ENCODE measurements at places on chromosomes 12 and 14. TPM values are rescaled to one million over a fixed set of nuclear protein-coding genes. Genes with fewer than 3 reads are reported as not detected.

GRCh38 chr14:58717813-58718212 lies 80.1 kb downstream of the DACT1 start:
- DNase-seq, result no peak

GRCh38 chr14:85471744-85472143 lies 58.2 kb upstream of the FLRT2 start:
- no peak for DNase-seq

Gene IQSEC3
- 0.51 TPM for total RNA-seq

- no peak for DNase-seq
Observed at GRCh38 chr14:30874999-30875787, 834 bp downstream of the COCH start.

DNA sequence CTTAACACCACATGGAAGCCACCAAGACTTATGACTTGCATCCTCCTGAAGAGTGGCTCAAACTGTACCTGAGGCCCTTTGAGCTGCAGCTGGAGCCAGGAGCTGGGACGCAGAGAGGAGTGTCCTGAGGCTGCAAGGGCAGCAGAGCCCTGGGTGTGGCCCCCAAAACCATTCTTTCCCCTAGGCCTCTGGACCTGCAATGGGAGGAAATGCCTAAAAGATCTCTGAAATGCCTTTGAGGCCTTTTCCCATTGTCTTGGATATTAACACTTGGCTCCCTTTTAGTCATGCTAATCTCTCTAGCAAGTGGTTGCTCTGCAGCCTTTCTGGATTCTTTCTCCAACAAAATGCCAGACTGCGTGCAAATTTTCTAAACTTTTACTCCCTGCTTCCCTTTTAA lies 156.1 kb downstream of the SLC38A4 start:
- no peak for DNase-seq

- no peak for DNase-seq
Observed at GRCh38 chr12:66241061-66242043, 52.3 kb downstream of the IRAK3 start.

Gene NCAPD2
- 32.9 TPM for total RNA-seq

Gene HOXC10
- not detected for total RNA-seq

GRCh38 chr12:107526555-107527180 lies 158.9 kb upstream of the PWP1 start:
- no peak for DNase-seq

- no peak for DNase-seq
Observed at GRCh38 chr14:94330857-94331256, 7.7 kb upstream of the SERPINA6 start.

Gene COPS7A
- 48.1 TPM for total RNA-seq

Gene POTEG
- total RNA-seq, result not detected

DNA sequence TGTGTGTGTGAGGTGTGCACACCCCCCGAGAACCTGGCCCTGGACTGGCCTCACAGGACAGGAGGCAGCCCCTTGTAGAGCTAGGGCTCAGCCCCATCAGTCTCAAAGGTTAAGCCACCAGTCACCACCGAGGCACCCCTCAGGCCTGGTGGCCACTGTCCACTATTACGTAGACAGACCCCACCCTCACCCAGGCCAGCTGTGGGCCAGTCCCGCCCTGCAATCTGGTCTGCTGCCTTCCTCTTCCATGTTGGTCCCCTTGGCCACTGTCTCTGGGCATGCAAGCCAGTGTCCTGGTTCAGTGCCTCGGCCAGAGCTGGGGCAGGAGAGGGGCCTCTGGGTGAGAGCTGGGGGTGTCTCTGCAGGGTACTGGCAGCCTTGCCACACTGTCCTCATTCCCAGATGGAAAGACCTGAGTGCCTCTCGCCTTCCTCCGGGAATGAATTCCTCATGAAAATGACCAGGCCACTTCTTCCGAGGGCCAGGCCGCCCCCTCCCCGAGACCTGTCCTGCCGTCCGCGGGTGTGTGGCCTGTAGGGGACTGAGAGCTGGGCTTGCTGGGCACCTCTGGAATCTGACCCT lies 897 bp upstream of the TEX22 start:
- DNase-seq, result no peak

DNA sequence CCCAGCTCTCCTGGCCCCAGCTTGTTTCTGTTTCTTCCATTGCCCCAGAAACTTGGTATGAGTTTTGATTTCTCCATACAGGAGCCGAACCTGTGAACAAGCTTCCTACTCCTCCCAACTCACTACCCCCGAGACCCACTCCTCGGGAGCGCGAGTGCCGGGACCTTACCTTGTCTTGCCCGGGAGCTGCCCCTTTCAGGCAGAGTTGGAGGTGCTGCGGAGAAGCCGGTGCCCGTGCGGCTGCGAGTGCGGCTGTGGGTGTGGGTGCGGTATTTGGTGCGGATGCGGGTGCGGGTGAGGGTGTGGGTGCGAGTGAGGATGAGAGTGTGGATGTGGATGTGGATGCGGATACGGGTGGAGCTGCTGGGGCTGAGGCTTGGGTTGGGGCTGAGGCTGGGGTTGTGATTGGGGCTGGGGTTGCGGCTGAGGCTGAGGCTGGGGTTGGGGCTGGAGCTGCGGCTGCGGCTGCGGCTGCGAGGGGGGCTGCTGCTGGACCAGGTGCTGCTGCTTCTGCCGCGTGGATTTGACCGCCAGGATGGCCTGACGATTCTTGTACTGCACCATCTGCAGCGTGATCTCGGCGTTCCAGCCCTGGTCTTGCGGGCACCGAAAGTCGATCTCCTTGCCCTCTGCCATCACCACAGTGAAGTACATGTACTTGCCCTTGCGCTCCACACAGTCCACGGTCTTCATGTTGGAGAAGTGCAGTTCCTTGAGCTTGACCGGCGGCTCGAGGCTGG lies 1.1 kb downstream of the PHLDA1 start:
- DNase-seq, result peak; percentile 49

DNA sequence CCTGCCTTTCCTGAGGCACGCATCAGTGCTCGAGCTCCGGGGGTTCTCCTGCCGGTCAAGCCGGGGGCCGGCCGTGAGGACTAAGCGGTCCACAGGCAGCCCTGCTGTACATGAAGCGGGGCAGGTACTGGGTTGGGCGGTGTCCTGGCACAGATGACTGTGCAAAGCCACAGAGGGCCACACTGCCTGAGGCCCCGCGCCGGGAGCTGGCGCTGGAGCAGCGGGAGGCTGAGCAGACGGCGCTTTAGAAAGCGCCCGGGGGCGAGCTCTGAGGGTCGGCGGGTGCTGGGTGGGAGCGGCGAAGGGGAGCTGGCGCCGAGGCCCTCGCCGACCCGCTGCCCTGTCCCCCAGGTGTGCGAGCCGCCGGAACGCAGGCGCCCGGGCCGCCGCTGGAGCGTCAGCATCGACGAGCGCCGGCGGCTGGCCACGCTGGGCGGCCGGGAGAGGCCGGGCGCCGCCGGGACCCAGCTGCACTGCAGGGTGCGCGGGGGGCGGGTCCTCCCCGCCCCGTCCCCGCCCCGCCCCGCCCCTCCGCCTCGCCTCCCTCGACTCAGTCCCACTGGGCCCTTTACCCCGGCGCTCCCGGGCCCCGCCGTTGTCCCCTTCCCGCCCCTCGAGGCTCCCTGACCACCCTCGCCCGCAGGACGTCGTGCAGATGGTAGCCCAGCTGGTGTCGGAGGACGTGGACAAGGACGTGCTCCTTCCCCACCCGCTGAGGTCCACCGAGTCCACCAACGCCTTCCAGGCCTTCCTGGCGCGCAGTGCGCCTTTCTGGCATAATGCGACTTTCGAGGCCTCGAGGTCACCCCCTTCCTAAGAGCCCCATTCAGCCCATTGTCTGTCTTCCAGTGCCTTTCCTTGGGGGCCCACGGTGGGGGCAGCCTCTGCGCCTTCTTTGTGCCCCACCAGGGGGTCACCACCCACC lies 8.3 kb upstream of the MTA1 start:
- DNase-seq, result no peak

- DNase-seq, result no peak
Observed at GRCh38 chr12:41101806-41102205, 86.3 kb upstream of the PDZRN4 start.

Gene PLEKHD1
- total RNA-seq, result 0.16 TPM

Gene KRT79
- total RNA-seq, result 0.16 TPM

DNA sequence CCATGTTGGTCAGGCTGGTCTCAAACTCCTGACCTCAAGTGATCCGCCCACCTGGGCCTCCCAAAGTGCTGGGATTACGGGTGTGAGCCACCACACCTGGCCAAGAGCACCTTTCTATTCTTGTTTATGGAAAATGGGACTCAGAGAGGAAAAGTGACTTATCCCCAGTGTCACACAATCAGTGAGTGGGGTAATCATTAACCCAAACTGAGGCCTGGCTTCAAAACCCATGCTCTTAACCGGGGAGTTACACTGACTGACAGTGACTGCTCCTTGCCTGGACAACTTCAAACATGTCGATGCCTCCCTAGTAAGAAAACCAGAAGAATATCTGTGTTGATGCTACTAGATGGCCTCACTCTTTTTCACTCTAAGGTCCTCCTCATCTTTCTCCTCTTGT lies 7.3 kb downstream of the CLEC7A start:
- no peak for DNase-seq

DNA sequence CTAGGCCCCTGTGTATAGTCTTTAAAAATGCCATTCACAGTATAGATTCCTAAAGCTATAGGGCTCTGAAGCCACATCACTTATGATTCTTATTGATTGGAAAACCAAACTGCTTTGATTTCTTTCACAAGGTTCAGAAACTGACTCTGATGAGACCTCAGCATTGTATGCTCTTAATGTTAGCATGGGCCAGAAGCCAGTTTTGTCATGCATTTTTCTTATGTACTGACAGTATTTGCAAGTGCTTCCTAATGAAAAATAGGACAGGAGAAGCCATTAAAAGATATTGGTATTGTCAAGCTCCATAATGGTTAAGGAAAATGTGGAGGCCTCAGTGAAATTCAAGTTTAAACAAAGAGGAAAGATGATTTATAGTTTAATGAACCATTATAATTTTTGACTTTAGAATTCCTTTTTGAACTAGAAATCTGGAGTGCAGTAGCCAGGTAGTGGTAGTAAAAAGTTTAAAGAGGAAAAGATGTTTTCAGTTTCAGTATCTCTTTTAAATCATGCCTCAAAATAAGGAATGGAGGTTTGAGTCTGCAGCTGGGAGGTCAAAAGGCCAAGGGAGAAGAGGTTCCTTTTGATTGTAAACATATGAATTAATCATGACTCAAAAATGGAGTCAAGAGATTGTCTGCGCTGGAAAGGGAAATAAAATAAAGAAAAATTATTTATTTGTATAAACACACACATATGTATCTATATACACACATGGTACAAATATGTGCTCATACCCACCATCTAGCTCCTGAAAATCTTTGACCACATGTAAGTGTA lies 388.1 kb upstream of the PRICKLE1 start:
- DNase-seq, result no peak

Gene CD69
- 318 TPM for total RNA-seq

Gene CCDC197
- not detected for total RNA-seq

DNA sequence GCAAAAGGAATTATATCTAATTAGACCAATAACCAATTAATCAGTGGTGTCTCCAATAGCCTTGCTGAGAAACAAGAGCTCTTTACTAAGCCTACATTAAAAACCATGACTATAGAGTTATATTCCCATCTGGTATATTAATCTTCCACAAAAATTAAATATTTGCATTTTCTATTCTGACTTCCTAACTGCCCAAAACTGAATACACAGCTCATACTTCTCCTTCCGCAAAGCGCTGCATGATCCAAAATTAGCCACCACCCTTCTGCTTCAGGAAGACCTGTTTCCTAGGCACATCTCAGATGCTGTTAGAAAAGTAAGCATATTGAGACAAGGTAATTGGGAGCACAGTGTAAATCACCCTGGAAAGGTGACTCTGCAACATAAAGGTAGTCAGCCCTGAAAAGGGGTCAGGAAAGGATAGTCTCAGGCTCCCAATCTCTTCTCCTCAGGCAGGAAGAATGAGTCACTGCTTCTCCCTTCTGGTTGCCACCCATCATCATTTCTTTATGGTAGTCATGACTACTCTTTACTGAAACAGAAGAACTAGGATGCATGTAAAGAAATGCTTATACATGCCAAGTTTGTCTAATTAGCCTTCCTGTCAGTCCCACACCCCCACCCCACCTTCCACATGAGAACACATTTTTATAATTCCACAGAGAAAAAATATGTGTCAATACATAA lies 54.3 kb downstream of the PLCZ1 start:
- no peak for DNase-seq

GRCh38 chr14:91270619-91271018 lies 26.1 kb upstream of the GPR68 start:
- DNase-seq, result no peak

GRCh38 chr12:75623631-75624154 lies 112.3 kb upstream of the KRR1 start:
- DNase-seq, result no peak

Gene SPX
- 0.13 TPM for total RNA-seq

Gene ANKRD33
- not detected for total RNA-seq

- no peak for DNase-seq
Observed at GRCh38 chr14:87076922-87077321, 916.1 kb downstream of the GALC start.

Gene SOX5
- total RNA-seq, result 0.15 TPM

Gene LHX5
- not detected for total RNA-seq

Gene CCDC60
- not detected for total RNA-seq

DNA sequence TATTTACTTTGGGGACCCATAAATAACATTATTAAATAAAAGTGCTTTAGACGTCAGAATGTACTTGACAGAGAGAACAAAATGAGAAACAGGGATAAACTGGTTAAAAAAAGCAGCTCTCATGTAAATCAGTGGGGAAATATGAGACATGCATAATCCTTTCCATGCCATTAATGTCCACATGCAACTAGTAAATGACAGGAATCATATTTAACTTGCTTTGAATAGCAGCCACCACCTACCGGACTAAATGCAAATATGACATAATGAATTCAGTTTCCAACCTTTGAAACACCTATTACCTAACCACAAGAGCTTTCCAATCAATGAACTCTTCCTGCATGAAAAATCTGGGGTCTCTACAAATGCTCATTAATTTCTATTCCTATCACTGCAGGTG lies 19.6 kb downstream of the FGD6 start:
- DNase-seq, result no peak

DNA sequence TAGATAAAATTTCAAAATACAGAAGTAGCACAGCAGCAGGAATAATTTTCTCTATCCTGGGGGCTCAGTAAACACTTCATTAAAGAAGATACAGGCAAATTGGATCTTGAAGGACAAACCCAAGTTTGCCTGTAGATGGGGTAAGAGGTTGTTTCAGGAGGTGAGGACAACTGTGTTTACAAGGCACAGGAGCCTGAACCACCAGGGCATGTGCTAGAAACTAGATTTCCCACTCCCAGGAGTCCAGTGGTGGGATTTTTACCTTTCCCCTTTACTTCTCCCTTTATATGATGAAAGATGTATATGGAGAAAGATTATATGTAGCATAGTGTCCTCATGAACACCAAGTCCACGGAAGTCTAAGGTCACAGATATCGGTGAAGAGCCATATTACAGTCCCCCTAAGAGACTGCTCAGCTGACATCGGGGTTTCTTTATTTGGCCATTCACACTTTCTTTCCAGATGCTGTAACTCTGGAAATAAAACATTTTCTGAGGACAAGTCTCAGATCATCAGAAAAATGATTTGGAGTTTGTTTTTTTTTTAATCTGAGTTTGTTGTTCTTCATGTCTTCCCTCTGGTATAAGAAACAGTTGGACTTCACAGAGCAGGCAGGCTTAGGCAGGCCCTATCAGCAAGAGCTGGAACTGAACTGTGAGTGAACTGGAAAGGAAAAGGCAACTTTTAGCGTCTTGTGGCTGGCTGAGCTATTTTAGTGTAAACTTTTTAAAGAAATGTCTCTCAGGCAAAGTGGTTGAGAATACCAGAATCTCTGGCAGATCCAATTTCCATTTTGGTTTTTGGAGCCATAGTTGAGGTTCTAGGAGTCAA lies 8.0 kb upstream of the EVL start:
- no peak for DNase-seq

Gene EIF2S3B
- 6.7 TPM for total RNA-seq

Measured in activated T-cell treated with anti-CD3 and anti-CD28 coated beads, Interleukin-2, amount 50 U/mL, for 4 hours (primary cell).